GM23338 (cell line): ENCODE measurements at places on chromosomes 13 and 19. TPM values are rescaled to one million over a fixed set of nuclear protein-coding genes. Genes with fewer than 3 reads are reported as not detected.

GRCh38 chr19:51687791-51688670 lies 5.1 kb upstream of the SPACA6 start:
- peak; percentile 83 for DNase-seq

DNA sequence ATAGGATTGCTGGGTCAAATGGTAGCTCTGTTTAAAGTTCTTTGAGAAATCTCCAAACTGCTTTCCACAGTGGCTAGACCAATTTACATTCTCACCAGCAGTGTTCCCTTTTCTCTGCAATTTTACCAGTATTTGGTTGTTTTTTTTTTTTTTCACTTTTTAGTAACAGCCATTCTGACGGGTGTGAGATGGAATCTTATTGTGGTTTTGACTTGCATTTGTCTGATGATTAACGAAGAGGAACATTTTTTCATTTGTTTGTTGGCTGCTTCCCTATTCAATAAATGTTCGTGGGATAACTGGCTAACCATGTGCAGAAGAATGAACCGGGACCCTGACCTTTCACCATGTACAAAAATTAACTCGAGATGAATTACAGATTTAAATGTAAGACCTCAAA lies 31.2 kb downstream of the CYP4F2 start:
- no peak for DNase-seq

GRCh38 chr13:22789027-22789593 lies 391.7 kb upstream of the SGCG start:
- DNase-seq: peak; percentile 5

Gene OR7A5
- not detected in 2 replicates for polyA plus RNA-seq

Gene TNFSF9
- polyA plus RNA-seq: 2.6 and 2.8 TPM in 2 replicates

Gene ATXN8OS
- not detected in 2 replicates for polyA plus RNA-seq
